CD4-positive, alpha-beta memory T cell (primary cell): ENCODE measurements at places on chromosomes 5 and 9. TPM values are rescaled to one million over a fixed set of nuclear protein-coding genes. Genes with fewer than 3 reads are reported as not detected.

The PCDHA6 gene
- not detected for total RNA-seq

The PLAC8L1 gene
- not detected for total RNA-seq

The GLRA1 gene
- not detected for total RNA-seq

The C1QTNF2 gene
- not detected for total RNA-seq

DNA sequence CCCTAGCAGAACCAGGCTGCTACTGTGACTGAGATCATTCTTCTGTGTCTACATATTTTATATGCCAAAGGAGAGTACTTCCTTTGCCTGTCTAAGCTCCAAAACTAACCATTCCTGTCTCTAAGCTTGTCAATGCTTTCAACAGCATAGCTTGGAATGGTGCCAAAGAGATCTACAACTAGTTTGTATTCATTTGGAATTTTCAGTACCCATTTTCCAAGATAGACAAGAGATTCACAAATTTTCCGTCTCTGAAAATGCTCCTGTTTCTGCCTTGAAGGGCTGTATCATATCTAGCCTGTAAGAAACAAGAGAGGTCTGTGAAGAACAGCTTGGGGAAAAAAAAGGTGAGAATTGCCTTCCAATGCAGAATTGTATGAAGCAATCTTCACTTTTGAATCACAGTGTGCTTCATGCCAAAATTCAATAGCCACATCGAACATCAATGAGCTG, 334.4 kb upstream of the ACTBL2 start:
- no peak for DNase-seq

GRCh38 chr5:55467862-55468551, 66.8 kb downstream of the PLPP1 start:
- DNase-seq = no peak

GRCh38 chr5:23820765-23821471, 313.5 kb downstream of the PRDM9 start:
- no peak for DNase-seq

The MLANA gene
- not detected for total RNA-seq
